CD4-positive, alpha-beta T cell treated with Interleukin-2 at 100 ng/mL for 4 hours (primary cell): ENCODE measurements at places on chromosomes 1 and 21.

DNA sequence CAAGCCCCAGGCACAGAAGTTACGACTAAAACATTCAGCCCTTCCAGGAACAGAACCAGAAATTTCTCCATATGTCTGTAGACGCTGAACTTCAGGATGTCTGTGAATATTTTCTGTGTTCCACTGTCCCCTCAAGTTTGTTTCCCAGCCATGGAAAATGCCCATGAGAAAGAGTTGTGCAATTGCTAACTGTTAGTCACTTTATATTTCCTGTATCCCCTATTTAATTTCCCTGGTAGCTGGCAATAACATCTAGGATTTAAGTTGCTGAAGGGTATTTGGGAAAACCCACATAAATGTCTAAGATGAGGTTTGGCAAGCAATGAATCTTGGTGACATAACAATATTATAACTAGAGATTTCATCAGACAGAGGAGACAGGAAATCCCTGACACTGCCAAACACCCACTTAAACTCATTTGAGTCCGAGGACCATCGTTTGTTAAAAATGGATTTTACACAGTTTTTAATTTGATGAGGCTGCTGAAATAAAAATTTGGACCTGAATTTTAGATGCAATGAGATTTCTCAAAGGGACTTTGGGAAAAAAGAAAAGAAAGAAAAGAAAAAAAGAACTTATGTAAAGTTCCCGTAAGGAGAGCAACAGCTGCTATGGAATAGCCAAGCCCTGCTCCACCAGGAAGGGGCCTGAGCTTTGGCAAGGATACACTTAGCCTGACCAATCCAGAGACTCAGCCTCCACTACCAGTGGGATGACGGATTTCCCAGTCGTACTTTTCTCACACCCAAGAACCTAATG lies 21.8 kb upstream of the ERRFI1 start:
- DNase-seq: no peak

- DNase-seq: no peak
These were observed 16.9 kb downstream of the REG4 start for GRCh38 chr1:119794230-119794875.

- DNase-seq: no peak
These were observed 11.0 kb upstream of the REN start for GRCh38 chr1:204177133-204177532.

GRCh38 chr1:210372931-210373627 lies 44.4 kb downstream of the HHAT start:
- no peak for DNase-seq

- DNase-seq: no peak
These were observed 51.3 kb downstream of the ABL2 start for GRCh38 chr1:179178183-179178582.

DNA sequence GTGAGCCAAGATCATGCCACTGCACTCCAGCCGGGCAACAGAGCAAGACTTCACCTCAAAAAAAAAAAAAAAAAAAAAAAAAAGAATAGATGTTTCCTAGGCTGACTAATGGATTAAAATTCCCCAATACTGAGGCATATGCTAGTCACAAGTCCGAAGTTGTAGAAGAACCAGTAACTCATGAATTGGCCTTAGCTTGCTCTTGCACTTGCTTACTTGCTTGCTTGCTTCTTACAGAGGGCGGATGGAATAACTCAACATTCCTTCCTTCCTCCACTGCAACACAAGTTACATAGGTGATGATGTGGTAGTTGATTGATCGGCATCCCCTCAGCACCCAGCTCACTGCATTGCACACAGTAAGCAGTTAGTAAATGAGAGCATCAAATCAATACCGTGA lies 2.8 kb upstream of the TARS2 start:
- no peak for DNase-seq

DNA sequence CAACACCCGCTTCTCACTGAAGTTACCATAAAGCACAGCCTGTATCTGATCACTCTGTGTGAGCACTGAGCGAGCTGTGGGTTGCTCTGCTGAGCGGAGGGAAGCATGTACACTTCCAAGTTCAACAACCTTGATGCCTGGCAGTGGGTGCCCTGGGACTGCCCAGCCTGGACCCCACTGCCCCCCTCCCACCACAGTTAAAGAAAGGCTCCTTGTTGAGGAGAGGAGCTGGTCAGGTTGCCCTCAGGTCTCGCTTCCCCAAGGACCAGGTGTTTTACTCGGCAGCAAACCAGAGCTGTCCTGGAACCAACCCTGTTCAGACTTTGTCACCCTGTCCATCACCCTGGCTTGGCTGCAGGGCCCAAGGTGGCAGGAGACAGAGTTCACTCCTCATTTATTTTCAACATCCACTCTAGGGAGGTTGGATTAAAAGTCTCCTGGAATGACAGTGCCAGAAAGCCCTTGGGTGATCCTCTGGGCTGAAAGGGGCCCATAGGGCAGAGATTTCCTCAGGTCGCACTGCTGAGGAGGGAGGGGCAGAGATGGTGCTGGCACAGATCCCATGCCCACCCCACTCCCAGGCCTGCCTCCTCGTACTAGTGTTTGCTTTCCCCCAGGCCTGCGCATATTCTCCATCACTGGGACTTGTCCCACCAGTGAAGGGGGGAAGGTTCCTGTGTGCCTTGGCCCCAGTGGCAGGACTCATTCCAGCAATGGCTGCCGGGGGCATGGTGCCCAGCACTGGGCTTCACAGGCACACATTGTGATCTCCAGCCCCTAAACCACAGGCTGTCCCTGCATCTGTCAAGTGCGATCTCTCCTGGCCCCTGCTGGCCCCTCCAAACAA lies 101.7 kb downstream of the TRABD2B start:
- no peak for DNase-seq

GRCh38 chr1:238951809-238952208 lies 434.6 kb upstream of the CHRM3 start:
- DNase-seq: no peak

DNA sequence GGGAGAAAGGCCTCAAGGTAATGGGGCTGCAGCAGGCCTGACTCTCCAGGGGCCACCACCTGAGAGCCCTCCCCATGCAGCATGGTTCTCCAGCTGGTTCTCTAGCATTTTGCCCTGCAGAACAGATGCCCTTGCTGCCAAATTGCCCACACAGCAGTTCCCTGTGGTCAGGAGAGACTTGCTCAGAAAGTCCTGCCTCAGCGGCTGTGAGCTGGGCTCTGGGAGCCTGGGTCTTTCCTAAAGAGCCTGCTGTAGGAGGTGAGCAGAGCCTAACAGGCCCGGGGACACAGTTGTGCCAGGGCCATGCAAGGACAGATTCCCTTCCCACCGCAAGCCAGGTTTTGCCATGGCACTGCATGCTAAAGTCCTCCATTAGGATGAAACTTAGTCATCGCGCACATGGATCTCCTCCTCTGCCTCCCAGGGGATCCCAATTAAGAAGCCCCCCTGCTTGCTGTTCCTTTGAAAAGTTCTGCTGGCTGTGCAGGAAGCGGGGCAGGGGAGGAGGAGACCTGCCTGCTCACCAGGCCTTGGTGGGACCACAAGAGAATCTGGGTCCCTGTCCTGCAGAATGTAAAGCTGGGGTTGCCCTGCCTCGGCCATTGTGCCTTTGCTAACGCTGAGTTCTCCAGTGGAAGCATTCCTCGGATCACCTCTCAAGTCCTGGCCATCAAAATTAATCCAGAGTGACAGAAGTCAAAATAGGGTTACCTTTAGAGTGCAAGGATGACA lies 21.4 kb downstream of the TEX35 start:
- no peak for DNase-seq

GRCh38 chr1:4797016-4797410 lies 142.6 kb downstream of the AJAP1 start:
- no peak for DNase-seq

- DNase-seq: no peak
These were observed 115.6 kb upstream of the GUCA2B start for GRCh38 chr1:42037586-42037985.

- no peak for DNase-seq
These were observed 78.3 kb upstream of the LMO4 start for GRCh38 chr1:87250336-87250735.

DNA sequence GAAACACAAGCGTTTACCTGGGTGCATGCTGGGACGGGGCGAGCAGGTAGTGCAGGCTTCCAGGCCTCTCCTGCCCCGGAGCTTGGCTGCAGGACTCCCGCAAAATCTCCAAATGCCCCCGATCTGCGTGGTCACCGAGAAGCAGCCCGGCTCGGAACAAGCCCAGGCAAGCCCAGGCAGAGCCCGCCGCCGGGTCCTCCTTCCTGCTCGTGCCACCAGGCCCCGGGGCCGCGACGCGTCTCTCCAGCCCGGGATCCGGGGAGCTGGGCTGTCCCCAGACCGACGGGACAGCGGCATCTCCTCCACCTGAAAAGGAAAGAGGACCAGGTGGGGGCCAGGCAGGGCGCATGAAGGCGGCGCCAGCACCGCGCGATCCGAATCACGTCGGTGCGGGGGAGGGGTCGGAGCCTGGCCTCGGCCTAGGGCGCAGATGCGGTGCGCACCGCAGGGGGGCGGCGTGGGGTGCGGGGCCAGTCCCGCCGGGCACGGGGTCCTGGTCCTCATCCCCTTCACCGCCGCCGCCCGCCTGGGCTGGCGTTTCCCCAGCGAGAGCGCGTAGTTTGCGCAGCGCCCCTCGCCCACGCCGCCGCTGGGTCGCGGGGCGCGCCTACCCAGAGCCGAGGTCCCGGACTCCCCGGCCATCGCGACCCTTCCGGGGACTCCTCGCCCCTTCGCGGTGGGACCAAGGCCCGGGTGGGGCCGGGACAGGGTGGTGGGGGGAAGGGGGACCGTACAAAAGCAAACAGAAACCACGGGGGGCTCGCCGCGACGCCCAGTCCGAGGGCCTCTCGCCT lies 52.4 kb upstream of the H6PD start:
- DNase-seq: no peak

GRCh38 chr1:36872858-36873257 lies 161.5 kb downstream of the GRIK3 start:
- no peak for DNase-seq

DNA sequence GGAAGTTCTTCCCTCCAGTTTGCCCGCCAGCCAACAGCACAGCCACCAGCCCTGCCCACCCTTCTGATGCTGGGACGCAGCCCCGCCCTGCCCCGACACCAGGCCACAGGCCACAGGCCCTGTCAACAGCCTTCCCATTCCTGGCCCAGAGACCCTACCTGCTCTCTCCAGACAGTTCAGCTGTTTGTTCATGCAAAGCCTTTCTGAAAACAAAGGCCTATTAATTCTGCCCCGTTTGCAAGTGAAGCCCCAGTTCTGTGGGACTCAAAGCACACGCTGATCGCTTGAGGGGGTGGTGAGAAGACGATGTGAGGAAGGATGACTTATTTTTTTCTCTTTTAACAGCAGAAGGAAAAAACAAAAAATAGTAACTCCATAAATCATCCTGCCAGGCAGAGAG lies 55.4 kb upstream of the KIF26B start:
- DNase-seq: no peak

GRCh38 chr1:8680664-8681650 lies 136.5 kb downstream of the RERE start:
- no peak for DNase-seq

DNA sequence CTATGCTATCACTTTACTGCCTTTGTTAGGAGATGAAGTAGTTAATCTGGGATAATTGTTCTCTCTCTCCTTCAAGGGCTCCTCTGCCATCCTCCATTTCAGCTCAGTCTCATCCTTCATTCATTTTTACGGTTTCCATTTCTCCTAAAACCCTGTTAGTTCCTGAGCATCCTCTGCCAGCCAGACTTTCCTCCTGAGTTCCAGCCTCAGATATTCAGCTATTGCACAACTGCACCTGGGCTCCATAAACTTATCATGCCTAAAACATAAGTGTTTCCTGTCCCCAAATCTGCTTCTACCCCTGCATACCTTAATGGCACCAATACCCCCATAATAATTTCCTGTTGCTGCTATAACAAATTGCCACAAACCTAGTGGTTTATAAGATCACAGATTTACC lies 39.6 kb upstream of the SOX13 start:
- DNase-seq: no peak

DNA sequence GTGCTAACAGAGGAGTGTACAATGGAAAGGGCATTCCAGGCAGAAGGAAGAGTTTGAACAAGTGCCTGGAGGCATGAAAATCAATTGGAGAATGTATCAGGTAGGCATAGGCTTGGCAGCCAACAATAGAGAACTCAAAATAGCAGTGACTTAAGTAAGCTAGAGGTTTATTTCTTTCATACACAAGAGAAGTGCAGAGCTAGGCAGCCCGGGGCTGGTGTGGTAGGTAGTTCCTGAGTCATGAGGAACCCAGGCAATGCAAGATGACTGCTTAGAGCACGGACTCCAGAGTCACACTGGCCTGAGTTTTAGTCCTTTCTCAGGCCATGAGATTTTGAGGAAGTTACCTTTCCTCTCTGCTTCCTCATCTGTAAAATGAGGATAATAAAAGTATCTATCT lies 74.8 kb upstream of the LRRN2 start:
- no peak for DNase-seq

GRCh38 chr1:94063379-94063778 lies 57.6 kb downstream of the ABCA4 start:
- DNase-seq: no peak

DNA sequence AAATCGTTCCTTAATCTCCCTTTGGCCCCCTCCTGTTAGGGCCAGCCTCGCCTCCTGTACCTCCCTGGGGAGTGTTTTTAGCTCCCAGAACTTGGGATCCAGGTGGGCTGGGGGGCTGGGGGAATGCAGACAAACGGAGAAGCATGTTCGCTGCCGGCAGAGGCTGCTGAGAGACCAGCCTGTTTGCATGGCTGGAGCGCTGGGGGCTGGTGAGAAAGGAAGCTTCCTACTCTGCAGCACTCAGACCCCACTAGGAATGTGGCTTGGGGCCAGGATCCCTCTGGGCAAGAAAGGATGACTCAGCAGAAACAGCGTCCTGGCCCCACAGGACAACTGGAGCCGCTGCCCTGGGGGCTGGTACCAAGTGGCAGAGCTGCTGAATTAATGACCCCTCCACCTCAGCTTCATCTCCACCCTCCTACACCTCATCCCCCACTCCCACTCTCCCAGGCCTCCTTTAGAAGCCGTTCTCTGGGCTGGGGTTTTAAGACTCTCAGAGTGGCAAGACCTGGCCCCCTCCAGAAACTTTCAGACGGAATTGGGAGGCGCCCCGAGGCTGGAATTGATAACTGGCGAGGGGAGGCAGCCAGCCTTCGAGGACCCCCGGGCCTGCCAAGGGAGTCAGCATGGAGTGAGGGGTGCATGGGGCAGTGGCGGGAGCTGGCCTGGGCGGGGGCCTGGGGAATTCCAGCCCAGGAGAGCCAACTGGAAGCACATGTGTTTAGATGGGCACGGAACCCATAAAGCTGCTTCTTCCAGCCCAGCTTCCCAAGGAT lies 28.5 kb upstream of the EPS8L3 start:
- no peak for DNase-seq

- no peak for DNase-seq
These were observed 794 bp downstream of the NID1 start for GRCh38 chr1:236063919-236064673.

GRCh38 chr1:167328816-167329483 lies 108.3 kb downstream of the POU2F1 start:
- DNase-seq: no peak

DNA sequence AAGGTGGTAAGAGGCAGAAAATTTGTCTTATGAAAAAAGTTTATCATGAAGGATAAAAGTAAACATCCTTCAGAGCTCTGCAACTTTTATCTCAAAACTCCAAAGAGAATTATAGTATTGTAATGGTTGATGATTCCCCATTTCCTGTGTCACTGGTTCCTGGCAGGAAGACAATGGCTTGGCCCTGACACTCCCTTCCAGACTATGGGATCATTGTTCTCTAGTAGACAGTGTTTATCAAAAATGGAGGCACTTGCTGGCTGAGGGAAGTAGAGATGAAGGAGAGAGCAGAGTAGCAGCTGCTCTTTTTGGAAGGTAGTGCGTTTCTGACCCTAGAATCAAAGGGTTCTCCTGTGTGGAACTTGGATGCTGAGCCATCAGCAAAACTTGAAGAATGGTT lies 145.9 kb upstream of the ATP1B1 start:
- no peak for DNase-seq
